Left ventricle myocardium inferior (tissue), 1 donor: ENCODE measurements at places on chromosomes 7 and 10. TPM values are rescaled to one million over a fixed set of nuclear protein-coding genes. Genes with fewer than 3 reads are reported as not detected.

CFAP46 gene
- total RNA-seq: 0.99 TPM

- peak; percentile 38 for DNase-seq
These were observed 642 bp upstream of the PRKG1 start for GRCh38 chr10:51073453-51074237.

DNA sequence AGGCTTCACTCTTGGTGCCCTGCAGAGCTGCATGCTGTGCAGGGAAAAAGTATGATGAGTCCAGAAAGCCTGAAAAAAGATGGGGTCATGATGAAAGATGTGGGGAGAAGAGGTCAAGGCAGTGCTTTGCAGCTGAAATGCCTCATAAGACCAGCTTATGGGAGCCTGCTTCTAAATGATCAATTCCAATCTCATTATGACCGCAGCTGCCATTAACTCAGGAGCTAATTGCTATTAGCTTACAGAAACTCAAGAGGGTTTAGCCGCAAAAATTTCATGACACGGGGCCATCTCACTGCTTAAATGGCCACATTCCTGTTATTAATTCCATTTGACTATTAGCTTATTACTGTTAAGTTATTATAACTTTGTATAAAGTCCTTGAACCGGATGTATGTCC lies 502.9 kb upstream of the ZMIZ1 start:
- no peak for DNase-seq

GRCh38 chr10:93503075-93503474 lies 6.7 kb downstream of the CEP55 start:
- no peak for DNase-seq

DKK1 gene
- not detected for total RNA-seq

GRCh38 chr10:16586358-16587138 lies 64.9 kb upstream of the C1QL3 start:
- no peak for DNase-seq

- DNase-seq: peak; percentile 33
These were observed 27.4 kb upstream of the PSAP start for GRCh38 chr10:71878327-71879034.

DNA sequence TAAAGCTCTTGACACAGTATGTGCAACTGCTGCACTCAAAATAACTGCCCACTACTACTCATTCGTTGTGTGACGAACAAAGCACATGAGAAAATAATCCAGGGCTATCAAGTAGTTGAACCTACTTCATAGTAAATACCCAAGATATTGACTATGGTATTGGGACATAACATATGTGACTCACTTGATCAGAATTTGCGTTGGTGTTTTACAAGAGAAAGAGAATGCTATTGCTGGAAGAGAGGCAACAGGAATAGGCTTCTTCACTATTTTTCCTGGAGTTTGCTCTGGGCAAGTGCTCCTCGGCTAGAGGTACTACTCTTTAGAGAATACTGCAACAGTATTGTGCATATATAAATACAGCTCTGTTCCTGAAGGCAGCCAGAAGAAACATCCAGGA lies 2.5 kb downstream of the DGKB start:
- DNase-seq: no peak

NRAP gene
- 1,025 TPM for total RNA-seq

- peak; percentile 49 for DNase-seq
These were observed 86.9 kb downstream of the JAZF1 start for GRCh38 chr7:28093623-28094232.

C10orf62 gene
- total RNA-seq: 1.5 TPM

DNA sequence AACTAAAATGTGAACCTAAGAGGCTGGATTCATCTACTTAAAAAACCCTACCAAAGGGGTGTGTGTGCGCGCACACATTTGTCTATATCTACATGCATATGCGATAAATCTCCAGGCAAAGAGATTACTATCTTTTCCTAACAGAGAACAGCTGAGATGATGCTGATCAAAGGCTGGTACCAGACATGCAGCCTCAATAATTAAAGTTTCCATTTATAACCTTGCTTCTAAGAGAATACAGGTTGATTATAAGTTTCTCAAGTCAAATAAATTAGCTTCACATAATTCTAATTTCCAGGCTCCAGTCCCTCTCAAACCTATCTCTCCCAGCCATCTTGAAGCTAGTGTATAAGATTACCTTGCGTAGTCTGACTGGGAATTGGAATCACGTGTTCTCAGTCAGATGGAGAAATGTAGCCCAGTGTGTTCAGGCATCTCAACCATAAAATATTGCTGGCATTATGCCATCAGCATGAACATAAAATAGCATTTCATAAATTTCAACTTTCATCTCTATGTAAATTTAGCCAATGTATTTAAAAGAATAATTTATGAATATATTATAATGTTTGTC lies 1062.0 kb downstream of the XPNPEP1 start:
- DNase-seq: no peak

- no peak for DNase-seq
These were observed 90.2 kb downstream of the UBE3C start for GRCh38 chr7:157228864-157229422.

DNA sequence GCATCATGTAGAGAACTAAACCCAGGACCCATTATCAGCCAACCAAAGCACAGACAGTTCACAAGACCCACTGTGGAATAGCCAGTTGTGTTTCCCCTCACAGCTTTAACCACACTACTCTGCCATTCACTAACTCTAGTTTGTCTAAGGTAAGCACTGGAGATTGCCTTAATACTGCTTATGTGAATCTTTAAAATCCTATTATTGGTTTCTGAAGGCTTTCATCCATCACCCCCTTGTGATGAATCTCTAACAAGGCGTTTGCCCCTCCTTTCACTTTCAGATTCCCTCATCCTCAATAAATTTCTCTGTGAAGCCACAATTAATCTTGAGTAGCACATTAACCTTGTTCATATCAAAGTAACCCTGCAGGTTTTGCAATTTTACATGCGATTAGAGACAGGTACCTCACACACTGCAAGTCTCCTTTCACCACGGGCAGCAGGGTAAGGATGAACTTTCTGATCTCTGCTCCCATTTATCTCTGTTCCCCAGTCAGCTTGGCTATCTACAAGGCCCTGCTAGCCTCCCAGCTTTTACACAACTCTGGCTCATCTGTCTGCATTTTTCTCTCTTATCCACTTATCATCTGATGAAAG lies 785.6 kb downstream of the REEP3 start:
- no peak for DNase-seq

ST8SIA6 gene
- 10.1 TPM for total RNA-seq

MINDY4 gene
- total RNA-seq: 3.8 TPM

DNA sequence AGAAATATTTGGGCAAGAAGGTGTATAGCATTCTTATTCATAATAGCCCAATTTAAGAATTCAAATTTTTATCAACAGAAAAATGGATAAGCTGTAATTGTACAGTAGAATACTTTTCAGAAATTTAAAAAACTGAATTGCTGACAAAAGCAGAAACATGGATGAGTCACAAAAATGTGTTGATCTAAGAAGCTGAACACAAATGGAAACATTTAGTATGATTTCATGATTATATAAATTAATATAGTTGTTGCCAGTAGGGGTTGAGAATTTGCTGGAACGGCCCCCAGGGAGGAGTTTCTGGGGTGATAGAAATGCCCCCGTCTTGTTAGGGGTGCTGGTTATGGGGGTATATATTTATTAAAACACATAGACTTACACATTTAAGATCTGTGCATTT lies 179.1 kb downstream of the KLF6 start:
- no peak for DNase-seq

DNA sequence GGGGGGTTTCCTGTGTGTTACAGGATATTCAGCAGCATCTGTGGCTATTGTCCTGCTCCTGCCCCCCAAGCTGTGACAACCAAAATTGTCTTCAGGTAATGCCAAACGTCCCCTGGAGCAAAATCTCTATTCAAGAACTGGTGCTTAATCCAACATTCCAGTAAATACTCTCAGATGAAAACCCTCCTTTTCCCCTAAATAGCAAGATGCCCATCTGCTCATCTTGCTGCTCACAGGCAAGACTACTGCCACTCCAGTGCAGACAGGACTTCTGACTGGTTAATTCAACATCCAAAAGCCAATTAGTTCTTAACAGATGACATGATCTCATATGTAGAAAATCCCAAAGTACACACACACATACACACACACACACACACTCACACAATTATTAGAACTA lies 20.5 kb upstream of the JAZF1 start:
- no peak for DNase-seq

PYROXD2 gene
- total RNA-seq: 10.4 TPM

DNA sequence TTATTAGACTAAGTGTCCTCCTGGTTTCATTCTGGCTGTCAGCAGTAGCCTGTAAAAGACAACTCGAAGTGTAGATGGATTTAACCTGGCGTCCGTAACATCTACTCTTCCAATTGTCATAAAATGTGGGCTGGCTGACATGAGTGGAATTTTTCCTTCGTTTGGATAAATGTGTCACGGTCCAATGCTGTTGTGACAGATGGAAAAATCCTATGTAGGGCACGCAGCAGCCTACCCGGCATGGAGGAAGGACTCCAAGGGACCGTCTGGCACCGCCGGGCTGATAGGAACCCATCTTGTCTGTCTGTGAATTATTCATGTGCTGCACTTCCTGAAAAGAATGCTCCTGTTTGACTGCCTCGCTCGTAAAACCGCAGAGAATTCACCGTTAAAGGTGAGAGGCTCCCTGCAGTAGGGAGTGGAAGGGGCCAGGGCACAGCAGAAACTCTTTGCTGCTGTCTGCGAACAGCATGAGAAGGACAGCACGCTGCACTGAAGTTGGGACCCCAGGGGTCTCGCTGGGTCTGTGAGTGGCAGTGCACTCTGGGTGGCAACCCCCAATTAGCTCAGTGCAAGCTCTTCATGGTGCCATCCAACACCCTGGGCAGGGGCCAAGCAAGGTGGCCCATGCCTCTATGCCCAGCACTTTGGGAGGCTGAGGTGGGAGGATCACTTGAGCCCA lies 1.6 kb upstream of the ORAI2 start:
- DNase-seq: no peak

DNA sequence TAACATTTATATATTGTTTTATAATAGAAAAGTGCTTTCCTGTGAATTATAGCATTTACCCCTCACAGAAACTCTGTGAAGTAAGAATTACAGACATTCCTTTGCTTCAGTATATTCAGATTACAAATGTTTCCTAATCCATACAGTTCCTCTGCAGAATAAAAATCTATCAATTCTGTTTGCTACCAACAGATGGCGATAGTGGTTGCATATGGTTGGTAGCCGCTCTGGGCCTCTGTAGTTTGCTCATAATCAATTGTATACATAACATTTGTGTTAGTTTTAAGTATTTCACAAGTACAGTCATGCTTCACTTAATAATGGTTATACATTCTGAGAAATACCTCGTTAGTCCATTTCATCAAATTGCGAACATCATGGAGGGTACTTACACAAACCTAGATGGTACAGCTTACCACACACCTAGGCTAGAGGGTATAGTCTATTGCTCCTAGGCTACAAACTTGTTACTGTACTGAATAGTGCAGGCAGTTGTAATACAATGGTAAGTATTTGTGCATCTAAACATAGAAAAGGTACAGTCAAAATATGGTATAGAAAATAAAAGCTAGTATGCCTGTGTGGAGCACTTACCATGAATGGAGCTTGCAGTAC lies 94.4 kb upstream of the STEAP4 start:
- no peak for DNase-seq
